ENCODE measurements at places on chromosomes 12 and 14.

- DNase-seq, result no peak
Measured at GRCh38 chr12:65821336-65821735, 2.9 kb upstream of the HMGA2 start.

GRCh38 chr12:30700216-30700900 lies 4.7 kb upstream of the IPO8 start:
- no peak for DNase-seq

GRCh38 chr12:63844391-63845341 lies at the start of gene SRGAP1:
Gene SRGAP1, plus strand, starts transcription at chr12:63844700. Its CDS starts 117 bp downstream, at chr12:63844817.
- no peak for DNase-seq

GRCh38 chr12:47270782-47271664 lies 191.3 kb upstream of the AMIGO2 start:
- no peak for DNase-seq

- DNase-seq, result no peak
Measured at GRCh38 chr12:132491761-132492378, 1.9 kb downstream of the FBRSL1 start.

GRCh38 chr12:119780786-119781434 lies 96.2 kb downstream of the CIT start:
- DNase-seq, result no peak

DNA sequence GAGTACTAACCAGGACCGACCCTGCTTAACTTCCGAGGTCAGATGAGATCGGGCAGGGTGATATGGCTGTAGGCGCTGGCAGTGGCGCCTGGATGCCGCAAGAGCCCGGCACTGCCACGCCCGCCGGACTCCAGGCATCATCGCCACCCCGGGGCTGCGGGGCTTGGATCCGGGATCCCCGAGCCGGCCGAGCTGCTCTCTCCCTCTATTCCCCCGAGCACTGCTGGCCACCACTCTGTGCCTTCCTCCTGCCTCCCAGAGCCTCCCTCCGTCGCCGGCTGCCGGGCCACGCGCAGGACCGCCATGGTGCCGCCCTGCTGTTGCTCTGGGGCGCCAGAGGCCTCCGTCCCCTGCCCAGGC lies 153.2 kb upstream of the ALG10B start:
- no peak for DNase-seq

DNA sequence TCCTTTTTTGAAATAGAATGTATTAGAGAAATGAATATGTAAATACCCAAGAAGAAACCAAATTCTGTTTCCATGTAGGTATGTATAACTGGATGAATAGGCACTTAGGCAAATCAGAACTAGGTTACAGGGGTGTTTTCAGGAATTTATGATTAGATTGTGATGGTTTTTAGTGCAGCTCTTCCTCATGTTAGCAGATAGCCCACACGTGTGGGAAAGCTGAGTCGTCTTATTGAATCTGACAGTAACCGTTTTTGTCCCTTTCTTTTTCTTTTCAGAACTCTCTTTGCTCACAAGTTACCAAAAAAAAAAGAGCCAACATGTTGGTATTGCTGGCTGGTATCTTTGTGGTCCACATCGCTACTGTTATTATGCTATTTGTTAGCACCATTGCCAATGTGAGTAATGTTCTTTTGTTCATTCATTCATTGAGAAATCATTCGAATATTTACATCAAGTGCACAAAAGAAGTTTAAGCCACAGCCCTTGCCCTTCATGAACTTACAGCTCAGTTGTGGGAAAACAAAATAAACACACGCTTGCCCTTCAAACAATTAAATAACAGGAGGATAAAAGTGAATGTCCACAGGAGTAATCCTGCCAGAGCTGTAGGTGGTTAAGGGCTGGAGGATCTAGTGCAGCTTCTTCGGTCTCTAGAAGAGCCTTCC lies 14.8 kb downstream of the EMP1 start:
- DNase-seq, result no peak

DNA sequence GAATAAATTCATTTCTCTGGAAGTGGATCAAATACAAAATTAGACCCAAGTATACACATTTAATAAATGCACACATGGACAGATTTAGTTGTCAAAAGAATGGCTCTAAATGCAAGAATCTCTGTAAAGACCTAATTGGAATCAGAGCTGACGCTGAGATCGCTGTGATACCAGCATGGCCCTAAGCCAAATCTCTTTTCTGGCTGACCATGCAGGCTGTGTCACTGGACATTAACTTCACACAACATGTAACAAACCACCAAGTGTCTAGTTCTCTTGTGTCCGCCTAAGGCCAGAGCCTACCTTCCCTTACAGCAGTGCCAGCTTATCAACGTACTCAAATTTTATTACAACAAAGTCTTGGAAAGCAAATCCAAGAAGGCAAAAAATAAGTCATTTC lies 127.5 kb downstream of the MED13L start:
- DNase-seq, result no peak

DNA sequence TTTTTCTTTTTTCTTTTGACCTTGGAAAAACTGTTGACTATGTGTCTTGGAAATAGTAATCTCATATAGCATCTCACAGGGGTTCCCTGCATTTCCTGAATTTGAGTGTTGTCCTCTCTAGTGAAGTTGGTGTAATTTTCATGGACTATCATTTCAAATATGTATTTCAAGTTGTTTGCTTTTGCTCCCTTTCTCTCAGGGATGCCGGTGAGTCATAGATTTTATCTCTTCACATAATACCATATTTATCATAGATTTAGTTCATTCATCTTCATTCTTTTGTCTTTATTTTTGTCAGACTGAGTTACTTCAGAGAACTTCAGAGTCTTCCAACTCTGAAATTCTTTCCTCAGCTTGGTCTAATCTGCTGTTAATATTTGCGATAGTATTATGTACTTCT lies 1320.6 kb downstream of the LRFN5 start:
- DNase-seq, result no peak

DNA sequence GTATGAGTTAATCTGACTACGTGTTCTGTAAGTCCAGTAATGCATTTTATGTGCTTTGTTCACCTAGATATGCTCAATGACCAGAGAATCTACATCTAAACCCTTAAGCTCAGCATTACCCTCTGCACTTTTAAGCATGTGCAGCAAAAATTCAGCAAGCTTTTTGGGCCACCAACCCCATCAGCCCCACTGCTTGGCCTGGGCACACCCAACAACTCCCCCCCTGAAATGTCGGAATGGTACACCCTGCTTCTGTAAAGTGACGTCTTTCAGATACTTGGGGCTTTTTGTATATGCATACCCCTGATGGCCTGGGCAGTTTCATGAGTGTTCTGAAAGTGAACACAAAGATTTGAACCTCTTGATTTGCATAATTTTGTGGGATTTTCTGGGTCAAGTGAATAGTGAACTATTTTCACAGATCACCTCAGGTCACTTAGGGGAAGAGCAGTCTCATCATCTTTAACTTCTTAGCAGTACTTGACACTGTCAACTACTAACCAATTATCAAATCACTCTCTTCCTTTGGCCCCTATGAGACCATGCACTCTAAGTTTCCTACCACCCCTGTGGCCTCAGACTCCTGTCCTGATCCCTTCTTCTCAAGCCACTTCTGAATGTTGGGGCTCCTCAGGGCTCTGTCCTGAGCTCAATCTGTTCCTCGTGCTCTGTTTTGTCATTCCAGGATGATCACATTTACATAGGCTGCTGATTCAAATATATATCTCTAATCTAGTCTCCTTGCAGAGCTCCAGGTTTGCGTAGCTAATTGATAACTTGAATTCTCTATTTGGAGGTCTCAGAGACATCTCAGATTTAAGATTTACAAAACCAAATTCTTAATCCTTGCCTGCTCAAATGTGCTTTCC lies 36.3 kb upstream of the PPM1A start:
- no peak for DNase-seq

- no peak for DNase-seq
Measured at GRCh38 chr12:128025589-128026245, 241.3 kb upstream of the TMEM132C start.

DNA sequence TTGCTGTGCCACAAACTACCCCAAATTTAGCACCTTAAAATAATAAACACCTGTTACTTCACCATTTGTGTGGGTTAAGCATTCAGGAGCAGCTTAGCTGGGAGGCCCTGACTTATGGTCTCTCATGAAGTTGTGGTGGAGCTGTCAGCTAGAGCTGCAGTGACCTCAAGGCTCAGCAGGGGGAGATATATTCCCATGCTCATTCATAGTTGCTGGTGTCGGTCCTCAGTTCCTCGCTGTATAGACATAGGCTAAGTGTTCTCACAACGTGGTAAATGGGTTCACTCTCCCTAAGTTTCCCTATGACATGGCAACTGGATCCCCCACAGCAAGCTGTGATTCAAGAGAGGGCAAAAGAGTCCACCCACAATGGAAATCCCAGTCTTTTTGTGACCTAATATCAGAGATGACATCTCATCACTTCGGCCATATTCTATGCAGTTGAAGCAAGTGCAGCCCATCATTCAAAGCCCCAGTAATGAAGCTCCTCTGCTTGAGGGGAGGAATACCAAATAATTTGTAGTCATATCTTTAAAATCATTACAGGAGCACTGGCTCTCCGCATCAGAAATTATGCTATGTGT lies 41.1 kb downstream of the PRB3 start:
- DNase-seq, result no peak

GRCh38 chr12:80715713-80716249 lies 931 bp upstream of the MYF5 start:
- no peak for DNase-seq

DNA sequence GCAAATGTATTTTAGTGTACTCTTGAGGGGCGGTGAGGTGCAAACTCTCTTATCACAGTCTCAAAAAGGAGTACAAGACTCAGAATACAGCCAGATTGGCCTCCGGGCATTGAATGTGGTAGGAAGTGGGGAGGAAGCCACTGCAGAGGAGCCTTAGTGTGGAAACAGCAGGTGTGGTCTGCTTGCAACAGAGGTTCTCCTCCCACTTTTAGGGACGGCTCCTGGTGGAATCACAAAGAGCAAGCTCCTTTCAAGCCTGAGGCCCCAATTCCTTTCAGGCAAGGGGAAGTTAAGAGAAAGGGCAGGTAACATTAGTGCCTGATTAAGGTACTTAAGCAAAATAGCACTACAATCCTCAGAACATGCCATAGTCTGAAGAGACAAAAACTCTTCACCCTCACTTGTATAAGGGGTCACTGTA lies 23.7 kb upstream of the SLC2A3 start:
- DNase-seq, result peak; percentile 28

DNA sequence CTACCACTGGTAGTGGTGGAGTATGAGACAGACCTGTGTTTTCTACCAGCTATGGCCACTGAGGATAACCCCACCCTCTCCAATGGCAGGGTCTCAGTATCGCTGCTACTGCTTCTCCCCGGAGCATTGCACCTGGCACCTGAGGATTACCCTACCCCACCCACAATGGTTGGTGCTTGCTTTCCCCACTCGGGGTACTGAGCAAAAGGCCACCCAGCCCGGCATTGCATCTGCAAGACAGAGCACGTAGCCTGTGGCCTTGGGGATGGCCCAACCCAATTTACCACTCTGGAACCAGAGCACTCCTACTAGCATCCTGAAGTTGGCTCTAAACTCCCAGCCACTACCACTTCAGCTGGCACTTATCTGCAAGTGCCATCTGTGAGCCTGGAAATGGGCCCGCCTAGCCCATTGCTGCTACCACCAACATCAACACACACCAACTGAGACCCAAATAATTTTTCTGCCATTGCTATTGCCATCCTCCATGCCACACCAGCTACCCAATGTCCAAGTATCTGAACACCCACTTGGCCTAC lies 145.7 kb downstream of the CNTN1 start:
- no peak for DNase-seq
